ENCODE measurements at places on chromosomes 12 and 14.

GRCh38 chr12:127548123-127548553 lies 718.8 kb upstream of the TMEM132C start:
- no peak for DNase-seq

DNA sequence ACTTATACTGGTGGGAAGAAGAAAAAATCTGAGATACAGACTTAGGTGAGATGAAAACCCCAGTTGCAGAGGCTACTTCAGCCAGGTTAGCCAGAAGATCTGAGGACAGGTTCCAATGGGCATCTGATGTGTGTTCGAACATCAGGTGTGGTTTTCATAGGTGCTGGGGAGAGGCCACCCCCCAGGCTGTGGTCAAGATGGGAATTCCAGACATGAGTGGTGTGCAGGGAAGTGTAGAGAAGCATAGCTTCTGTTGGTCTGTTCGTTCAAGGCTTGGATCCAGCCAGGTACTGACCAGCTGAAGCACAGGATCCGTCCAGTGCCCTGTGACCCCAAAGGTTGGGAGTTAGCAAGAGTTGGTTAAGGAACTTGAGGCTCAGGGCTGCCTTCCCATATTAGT lies 85.5 kb downstream of the SSPN start:
- DNase-seq = no peak

GRCh38 chr14:76181546-76181945 lies 29.8 kb downstream of the GPATCH2L start:
- DNase-seq = no peak

- no peak for DNase-seq
These were observed 143.7 kb upstream of the FRMD6 start for GRCh38 chr14:51507906-51508511.

DNA sequence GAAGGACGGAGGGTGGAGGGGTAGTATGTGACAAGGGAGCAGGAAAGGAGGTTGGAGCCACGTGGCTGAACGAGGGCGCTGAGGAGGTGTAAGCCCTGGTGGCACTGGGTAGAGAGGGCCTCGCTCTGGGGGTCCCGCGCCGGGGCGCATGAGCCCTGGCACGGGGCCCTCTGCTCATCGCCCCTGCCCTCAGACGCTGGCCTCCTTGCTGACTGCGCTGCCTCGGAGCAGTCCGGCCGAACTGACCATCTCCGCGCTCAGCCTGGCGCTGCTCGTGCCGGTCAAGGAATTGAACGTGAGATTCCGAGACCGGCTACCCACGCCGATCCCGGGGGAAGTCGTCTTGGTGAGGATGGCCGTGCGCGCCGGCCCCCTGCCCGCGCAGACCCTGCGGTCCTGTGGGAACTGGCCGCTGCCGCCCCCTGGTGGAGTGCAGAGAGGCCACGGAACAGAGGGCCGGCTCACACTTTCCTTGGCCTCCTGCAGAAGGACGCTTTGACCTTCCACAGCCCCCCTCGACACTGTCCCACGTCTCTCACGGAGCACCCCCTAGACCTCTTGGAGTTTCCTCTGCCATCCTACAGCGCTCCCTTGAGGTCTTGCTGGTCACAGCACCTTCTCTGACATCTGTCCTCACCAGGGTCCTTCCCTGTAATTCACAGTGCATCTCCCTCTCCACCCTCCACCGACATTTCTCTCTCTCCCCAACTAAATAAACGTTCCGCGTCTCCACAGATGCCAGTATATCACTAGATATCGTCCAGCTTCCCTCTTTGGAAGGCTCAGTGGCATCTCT lies 10.5 kb downstream of the ARHGEF25 start:
- peak; percentile 88 for DNase-seq

DNA sequence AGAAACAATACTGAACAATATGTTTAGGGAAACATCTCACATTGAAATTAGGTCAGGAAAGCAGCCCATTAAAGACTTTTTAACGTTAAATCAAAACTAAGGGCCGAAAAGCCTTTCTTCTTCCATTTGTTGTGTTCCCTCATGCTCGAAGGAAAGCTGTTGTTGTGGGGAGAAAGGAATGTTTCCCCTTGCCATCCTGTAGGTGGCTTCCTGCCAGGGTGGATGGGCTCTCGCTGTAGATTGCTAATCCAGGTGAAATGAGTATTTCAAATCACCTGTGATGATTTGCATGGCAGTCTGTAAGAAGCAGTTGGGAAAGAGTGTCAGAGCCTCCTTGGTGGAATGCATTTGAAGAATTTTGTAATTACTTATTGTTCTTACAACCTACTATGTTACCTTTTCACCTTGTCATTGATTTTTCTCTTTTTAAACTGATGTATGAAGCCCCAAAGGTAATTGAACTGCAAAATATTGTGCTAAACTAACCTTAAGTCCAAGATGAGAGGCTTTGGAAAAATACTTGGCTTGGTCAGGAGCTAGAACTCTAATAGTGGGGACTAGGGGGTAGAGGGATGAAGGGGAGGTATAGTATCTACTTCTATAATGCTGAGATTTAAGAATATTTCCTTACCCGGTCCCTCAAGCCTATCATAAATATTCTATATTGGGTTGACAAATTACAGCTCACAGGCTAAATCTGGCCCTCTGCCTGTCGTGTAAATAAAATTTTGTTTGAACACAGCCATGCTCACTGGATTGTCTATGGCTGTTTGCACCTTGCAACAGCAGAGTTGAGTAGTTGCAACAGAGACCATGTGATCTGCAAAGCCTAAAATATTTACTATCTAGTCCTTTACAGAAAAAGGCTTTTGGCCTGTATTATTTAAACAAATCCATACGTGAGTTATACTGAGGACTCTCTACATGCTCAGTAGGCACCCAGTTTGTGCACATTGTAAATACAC lies 7.7 kb upstream of the DCP1B start:
- no peak for DNase-seq

DNA sequence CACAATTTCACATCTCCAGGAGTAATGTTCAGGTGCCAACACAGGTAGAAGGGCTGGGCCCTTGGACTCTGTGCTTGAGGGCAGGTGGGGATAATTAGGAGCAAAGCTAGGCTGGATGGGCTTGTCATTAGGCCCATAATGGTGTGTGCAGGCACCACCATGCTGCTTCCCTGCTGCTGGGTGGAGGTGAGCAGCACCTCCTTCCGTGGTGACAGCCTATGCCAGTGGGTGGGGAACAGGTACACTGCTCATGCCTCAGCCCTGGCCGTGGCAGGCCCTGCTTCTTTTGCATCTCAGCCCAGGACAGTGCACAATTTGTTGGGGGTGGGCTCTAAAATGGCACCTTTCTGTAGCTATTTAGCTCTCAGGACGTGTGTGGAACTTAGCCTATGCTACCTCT lies 955.5 kb downstream of the TMTC2 start:
- DNase-seq = no peak

DNA sequence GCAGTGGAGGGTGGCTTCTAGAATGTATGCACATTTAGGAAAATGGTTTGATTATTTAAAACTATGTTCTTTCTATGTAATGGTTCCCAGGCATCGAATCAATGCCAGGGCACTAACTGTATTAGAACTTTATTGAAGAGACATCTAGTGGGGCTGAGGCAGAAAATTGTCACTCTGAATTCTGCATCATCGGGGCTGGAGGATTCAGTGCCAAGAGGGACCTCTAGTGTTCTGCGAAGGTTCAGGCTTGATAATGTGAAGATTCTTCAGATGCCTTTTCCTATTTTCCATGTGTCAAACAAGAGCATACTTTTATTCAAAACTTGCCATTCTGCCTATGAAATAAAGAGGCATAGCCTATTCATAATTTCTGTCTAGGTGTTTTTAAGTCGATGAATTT lies 146.3 kb downstream of the CAND1 start:
- DNase-seq = no peak

DNA sequence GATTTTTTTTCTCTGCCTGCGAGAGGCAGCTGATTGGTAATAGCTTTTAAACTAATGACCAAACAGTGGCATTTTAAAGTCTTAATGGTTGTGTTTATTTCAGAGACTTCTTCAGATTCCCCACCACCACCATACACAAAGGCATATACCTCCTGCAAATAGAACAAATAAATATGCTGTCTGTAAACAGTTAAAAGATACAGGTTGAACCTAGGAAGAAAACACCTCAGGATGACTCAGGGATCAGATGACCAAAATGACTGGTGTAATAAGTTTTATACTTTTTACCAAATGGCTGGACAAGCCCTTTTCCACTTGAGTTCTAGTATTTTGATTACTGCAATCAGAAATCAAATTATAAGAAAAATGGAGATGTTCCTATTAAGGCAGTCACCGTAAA lies 364.1 kb downstream of the PAWR start:
- DNase-seq = no peak

DNA sequence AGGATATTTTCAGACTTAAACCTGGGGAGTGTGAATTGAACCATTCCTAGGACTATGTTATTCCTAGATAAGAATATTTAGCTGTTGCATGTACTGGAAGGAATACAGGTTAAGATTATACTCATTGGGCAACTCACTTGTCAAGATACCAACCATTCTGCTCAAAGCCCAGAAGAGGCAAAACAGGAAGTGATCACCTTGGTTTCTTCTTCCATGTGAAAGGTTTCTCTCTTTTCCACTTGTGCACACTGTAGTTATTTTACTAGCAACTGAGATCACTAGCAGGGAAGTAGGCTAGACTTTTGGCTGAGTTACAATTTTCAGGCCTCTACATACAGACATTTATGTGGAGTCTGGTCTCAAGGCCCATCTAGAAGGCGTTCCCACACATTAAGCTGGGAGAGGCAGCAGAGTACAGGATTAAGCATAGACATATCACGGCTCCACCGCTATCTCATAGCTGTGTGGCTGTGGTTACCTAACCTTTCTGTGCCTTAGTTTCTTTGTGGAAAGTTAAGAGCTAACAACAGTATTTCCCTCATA lies 83.9 kb upstream of the FERMT2 start:
- no peak for DNase-seq

GRCh38 chr12:26135010-26135420 lies 10.2 kb upstream of the BHLHE41 start:
- DNase-seq = no peak

GRCh38 chr12:32993404-32993803 lies 96.8 kb upstream of the PKP2 start:
- no peak for DNase-seq

GRCh38 chr14:56854325-56854724 lies 44.0 kb upstream of the OTX2 start:
- no peak for DNase-seq

- DNase-seq = no peak
These were observed 509.7 kb downstream of the NAV3 start for GRCh38 chr12:78340406-78340805.

DNA sequence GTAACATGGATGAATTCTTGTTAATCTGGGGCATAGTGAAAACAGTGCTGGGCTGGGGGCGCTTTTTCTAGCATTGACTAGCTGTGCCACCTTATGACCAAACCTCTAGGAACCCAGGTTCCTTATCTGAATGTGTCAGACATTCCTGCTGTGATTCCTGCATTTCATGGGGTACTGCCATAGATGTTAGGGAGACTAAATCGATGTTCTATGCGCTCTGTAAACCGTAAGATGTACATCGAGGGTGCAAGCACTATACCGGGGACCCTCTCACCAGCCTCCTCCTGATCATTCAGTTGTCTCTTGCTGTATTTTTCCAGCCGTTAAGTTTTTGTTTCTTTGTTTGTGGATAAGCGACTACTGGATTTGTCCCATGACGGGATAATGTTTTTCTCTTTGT lies 170.9 kb upstream of the PARP11 start:
- DNase-seq = peak; percentile 2

DNA sequence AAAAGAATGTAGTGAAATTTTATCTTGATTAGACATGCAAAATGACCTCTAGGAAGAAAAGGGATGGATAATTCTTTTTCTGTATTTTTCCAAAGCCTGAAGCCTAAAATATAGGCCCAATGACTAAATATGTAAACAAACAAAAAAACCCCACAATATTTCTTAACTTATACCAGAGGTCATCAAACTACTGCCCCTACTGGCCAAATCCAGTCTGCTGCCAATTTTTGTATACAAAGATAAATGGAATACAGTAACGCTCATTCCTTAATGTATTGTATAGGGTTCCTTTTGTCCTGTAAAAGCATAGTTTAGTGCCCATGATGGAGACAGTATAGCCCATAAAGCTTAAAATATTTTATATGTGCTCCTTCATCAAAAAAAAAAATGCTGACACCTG lies 145.7 kb upstream of the ALG10 start:
- no peak for DNase-seq

DNA sequence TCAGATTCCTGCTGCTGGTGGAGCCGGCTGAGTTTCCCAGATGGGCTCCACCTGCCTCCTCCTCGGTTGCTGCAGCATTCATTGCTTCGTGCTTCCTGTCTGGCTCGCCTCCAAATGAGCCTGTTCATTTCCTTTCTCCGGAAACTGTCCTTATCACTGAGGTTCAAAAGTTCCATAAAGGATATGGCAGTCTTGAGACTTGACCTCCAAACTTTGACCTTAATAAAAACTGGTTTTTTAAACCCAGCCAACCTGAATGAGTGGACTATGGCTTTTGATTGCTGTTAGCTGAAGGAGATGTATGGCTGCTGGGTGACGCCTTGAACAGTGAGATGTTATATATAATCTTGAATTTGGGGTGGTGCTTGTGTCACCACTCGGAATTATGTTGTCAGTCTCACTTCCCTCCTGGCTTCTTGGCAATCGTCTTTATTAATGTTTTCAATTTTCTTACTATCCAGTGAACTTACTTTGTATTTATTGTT lies 62.7 kb downstream of the RASSF3 start:
- no peak for DNase-seq

- DNase-seq = no peak
These were observed 45.6 kb upstream of the RBM19 start for GRCh38 chr12:114011711-114012110.

GRCh38 chr14:94022532-94023411 lies 3.4 kb upstream of the OTUB2 start:
- DNase-seq = no peak

DNA sequence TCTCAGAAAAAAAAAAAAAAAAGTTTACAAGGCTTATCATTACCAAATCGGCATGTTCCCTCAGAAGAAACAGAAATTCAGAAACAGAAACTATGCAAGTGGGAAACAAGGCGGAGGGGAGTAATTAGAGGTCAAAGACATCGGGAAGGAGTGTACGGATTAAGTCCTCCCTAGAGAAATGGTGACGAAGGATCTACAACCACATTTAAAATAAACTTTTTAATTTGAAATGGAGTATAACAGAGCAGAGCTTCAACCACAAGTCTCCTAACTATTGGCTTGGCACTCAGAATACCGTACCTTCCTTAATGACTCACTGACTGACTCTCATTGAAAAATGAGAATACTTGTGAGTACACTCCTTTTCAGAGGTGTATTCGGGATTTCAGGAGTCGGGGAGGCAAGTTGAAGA lies 908 bp downstream of the ENTPD5 start:
- DNase-seq = peak; percentile 62

DNA sequence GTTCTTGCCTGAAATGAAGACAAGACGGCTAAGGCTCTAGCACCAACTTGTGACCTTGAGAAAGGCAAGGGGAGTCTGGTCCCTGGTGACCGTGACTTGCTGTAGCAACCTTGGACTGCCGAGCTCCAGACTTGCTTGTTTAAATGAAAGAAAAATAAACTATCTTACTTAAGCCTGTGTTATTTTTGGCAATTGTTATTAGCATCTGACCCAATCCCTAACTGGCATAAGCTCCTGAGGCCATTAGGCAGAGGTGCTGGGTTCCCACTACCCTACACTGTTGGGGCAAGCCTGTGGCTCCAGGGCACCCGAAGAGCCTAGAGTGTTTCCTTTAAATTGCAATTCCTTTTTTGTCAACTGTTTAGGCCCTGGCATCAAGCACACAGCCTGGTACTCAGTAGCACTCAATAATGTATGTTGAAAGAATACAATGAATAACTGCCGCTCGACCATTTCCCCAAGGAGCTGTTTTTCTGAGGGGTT lies 106.9 kb upstream of the HIF1A start:
- DNase-seq = no peak

- peak; percentile 69 for DNase-seq
These were observed 636 bp downstream of the ZFYVE21 start for GRCh38 chr14:103716091-103716801.

GRCh38 chr12:94982456-94982855 lies 21.0 kb downstream of the NDUFA12 start:
- DNase-seq = no peak

Data from GM13977 (cell line).